ENCODE measurements at places on chromosomes 1 and 21.

- DNase-seq = no peak
Observed at GRCh38 chr1:37954316-37954971, 7.6 kb upstream of the INPP5B start.

- no peak for DNase-seq
Observed at GRCh38 chr1:46133181-46133658, 791 bp upstream of the PIK3R3 start.

DNA sequence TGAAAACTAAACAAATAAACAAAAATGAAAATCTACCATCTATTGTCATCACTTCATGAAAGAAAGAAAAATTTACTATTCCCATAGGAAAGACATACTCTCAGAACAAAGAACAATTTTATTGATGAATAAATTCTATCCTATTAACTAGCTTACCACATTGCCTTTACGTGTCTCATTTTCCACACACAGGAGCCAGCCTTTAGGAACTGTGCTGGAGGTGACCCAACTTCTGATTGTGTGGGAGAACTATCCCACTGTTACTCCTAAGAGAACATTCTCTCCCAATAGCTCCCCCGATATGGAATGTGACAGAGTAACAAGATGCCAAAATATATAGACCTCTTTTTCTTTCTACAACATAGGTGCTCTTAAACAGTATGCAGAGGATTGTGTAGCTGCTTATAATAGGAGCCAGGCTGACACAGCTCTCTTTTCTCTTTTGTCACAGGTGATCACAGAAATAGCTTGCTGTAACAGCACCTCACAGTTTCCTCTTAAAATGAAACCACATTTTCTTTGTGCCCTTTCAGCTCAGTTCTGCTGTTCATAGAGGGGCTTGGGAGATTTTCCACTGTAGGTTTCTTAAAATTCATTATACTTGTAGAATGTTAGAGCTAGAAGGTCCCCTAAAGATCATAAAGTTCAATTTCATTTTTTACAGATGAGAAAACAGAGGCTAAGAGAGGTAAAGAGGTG, 35.5 kb downstream of the C21orf91 start:
- DNase-seq = no peak

GRCh38 chr1:212013672-212014071, 21.7 kb downstream of the INTS7 start:
- DNase-seq = no peak
